ENCODE measurements at places on chromosomes 2 and 18. TPM values are rescaled to one million over a fixed set of nuclear protein-coding genes. Genes with fewer than 3 reads are reported as not detected.

CHCHD5 gene
- polyA plus RNA-seq, result 27.7 TPM

SPP2 gene
- polyA plus RNA-seq, result not detected

GRCh38 chr2:63821396-63821795 lies 20.3 kb upstream of the UGP2 start:
- no peak for DNase-seq

- DNase-seq, result no peak
Observed at GRCh38 chr18:48320639-48320945, 88.6 kb downstream of the ZBTB7C start.

ARHGAP25 gene
- polyA plus RNA-seq, result 7.4 TPM

COL4A4 gene
- polyA plus RNA-seq, result 59.5 TPM

Measured in left renal cortex interstitium (tissue), 4 donors.